Cortex of kidney (tissue), 1 donor: ENCODE measurements at places on chromosomes 1 and 21.

DNA sequence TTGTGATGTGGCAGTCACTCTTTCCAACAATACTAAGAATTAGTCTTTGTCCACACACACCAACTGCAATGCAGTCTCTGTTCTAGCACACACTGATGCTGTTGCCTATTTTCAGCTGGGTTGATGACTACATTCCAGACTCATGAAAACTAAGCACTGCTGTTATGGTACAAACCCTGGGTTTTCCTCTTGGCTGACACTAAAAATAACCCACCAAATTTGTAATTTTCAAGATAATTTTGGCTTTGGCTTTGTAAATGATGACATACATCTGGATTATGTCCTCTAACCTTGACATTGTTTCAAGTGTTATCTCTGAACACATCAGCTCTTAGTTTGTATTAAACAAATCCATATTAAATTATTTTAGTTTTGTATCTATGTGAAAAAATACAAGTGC is 444.8 kb downstream of the PTPRC start:
- no peak for DNase-seq

DNA sequence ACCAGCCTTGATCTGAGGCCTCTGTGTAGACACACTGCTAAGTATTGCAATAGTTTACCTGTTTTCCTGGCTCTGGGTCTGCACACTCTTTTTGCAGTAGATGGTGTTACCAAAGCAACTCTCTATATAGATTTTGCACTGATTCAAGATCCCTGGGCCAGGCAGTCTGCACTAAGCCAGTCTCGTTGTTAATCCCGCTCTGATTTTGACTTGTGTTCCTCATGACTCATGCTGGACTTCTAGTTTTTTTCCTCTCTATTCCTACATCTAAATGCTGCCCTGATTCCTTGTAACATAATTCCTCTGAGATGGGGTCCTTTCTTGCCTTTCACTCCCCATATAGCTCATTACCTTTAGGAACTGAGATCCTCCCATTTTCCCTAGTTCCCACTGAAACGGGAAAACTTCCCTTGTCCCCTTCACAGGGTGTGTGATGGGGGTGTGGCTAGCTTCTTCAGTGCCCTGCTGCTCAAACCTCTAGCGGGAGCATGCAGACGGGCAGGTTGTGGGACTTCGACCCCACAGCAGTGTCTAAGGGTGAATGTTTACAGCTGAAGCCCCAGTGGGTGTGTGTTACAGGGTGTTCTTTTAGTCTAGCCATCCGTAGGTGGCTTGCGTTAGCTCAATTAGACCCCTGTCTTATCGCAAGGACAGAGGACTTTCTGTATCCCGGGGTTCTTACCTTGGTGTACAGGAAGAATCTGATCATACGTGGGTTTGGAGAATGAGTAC is 106.5 kb upstream of the RAB3GAP2 start:
- no peak for DNase-seq

DNA sequence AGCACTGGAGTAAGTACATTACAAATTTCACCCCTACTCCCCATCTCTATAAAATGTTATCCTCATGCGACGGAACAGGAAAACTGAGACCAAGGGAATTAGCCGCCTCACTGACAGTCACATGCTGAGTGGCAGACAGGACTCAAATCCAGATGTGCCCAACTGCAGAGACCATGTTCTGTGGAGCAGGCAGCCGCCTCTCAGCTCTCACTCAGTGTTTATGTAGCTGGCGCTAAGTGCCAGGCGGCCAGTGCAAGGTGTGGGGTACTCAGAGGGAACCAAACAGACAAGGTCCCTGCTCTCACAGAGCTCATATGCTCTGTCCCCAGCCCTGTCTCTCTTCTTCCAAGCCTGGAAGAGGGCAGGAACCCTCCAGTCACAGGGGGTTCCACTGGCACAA is 5.1 kb downstream of the CAPZB start:
- DNase-seq = no peak

- no peak for DNase-seq
Measured at GRCh38 chr1:30108186-30108585, 615.2 kb downstream of the MATN1 start.

GRCh38 chr1:13817906-13818305 is 117.9 kb downstream of the PRDM2 start:
- no peak for DNase-seq

DNA sequence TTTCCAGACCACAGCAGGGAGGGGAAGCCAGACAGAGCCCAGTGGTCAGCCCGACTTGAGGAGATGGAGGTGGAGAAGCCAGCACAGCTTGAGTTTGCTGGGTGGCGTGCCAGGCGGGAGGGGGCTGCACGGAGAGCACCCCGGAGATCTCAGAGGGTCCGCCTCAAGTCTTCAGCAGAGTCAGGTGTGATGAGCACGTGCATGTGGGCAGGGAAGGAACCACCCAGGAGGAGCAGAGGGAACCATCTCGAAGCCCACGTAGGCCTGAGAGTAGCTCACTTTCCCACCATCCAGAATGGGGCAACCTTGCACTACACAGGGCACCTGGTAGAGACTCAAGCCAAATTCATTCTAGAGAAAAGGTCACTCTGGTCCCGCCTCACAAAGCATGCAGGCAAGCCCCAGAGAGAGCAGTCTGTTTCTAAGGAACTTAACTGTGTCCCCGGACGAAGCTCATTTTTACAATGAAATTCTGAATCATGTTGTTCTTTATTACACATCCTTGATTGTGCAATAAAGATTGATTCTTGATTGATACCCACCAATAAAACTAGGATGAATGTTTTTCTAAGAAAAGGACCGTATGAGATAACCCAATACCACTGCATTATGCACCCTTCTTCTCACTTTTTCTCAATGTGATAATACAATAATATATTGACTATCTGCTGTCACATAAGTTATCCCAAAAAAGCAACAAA is 64.2 kb downstream of the FHAD1 start:
- DNase-seq = no peak

DNA sequence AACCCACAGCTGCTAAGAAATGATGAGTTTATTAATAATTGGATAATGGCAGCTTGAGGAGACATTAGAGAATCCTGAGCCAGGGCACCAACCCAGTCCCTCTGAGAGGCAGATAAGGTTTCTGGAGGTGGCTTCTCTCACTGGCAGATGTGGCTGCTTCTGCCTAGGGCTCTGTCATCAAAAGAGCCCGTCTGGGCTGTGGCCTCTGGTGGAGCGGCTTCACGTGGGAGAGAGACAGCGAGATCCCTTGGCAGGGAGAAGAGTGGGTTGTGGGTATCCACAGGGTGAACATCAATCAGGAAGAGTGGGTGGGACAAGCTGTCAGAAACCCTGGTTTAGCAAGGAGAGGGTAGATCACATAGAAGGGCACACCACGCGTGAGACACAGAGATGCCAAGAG is 30.0 kb downstream of the VWA5B1 start:
- no peak for DNase-seq

- no peak for DNase-seq
Measured at GRCh38 chr21:36104317-36105300, 30.3 kb upstream of the CBR3 start.

DNA sequence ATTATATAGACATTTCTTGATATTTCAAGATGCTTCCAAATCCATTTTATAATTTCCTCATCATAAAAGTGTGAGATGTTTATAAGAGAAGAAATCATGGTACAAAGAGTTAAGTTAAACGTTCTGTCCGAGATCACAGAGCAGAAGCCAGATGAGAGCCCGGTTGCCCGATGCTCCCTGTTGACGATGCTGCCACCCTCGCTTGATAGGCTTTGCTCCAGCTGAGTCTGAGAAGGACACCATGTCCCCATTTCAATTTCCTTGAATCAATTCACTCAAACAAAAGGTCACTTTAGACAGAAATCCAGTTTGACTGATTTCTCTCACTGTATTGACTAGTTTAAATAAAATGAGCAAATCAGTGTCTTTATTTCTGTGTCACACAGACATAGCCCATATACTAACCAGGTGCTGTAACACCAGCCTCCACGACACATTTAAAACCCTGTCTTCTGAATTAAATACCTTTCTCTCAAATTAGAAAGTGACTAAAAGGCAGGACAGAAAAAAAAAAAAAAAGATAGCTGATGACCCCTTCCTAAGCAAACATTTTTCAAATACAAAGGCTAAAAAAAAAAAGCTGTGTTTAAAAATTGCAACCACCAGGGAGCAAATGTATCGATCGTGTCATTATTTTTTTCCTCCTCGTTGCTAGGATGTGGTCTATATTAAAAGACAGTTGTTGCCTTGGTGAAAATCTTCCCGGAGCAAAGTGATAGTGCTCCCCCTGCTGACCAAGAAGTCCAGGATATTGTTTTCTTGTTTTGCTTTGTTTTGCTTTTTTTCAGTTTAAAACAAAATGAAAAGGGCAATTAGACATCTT is 35.2 kb downstream of the DNASE2B start:
- DNase-seq = no peak

DNA sequence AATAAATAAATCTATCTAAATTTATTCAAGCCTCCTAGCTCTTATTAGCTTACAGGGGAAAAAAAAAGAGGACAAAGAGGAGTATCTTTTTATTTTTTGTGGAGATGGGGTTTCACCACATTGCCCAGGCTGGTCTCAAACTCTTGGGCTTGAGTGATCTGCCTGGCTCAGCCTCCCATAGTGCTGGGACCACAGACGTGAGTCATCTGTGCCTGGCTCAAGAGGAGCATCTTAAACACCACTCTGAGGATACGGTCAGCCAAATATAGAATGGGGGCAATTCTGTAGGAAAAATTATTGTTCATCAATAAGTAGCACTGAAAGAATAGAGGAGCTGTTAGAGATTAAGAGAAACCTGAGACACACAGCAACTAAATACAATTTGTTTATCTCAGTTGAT is 24.1 kb downstream of the SLC45A3 start:
- no peak for DNase-seq

DNA sequence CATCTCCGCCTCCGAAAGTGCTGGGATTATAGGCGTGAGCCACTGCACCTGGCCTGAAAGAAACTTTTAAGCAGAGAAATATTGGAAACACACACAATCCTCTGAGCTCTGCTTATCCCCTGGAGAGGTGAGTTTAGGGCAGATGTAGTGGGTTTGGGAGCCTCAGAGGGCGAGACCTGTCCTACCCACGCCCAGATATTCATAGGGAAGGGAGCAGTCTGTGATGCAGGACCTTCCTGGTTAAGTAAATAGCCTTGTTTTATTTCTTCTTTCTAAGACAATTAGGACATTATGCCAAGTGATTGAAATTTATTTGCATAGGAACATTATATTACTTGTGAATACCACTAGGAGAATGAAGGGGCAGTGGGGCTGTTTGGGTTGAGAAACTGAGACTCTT is 18.0 kb upstream of the SLC45A1 start:
- DNase-seq = no peak
